ENCODE measurements at places on chromosomes 11 and 22.

DNA sequence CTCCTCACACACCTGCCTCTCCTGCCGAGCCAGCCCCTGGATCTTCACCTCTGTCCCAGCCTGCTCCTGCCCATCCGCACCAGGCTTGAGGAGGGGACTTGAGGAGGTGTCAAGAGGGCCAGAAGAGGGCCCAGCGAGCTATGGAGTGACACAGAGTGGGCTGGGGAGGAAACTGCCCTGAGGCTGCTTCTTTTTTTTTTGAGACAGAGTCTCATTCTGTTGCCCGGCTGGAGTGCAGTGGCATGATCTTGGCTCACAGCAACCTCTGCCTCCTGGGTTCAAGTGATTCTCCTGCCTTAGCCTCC, 21.9 kb upstream of the CDON start:
- no peak for DNase-seq

- no peak for DNase-seq
Observed at GRCh38 chr11:119694334-119694733, 34.7 kb downstream of the NECTIN1 start.

DNA sequence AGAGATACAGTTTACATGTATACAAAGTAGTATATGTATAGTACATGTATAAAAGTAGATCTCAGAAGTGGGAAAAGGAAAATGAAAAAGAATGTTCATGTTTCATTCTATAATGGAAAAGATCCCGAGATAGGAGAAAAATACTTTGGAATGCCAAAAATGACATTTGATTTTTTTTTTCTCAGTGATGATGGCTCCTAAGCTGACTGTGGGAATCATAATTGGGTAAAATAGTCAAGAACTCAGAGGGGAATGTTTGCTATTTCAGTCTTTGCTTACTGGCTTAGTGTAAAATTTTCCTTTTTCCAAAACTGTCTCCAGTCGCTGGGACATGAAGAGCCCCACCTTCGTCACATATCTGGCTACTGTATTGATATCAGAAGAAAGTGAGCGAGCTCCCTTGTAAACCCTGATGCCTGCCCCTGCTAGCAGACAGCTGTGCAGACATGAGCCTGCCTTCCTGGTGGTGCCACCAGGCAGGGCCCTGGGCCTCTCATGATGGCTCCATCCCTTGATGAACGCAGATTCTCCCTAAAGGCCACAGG, 944.6 kb downstream of the NTM start:
- no peak for DNase-seq

DNA sequence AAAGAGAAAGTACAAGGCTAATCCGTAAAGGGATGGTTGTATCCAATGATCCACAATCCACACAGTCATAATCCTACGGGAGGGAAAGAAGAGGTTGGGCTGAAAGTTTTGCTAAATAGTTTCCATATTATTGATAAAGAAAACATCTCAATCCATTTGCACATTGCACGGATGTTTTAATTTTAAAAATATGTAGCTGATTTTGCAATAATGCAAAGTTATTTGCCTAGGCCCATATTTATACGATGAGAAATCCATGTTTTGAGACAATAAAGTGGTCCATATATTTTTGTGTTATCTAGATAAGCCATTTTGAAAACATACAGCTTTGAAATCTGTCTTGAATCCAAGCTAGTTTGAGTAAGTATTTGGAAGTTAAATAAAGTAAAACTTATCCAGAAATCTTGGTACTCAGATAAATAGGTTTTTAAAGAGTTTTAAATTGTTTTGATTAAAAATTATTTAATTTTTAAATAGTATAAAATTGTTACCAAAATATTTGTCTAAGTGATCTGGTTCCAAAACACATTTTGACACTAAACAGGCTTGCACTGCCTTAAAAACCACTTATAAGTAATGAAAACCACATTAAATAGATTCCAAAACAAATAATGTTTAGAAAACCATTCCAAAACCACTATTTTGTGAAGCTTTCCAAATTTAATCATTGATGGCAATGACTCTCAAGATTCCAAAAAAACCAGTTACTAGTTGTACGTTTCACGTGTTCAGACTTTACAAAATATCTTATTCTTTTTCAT, 38.2 kb upstream of the PAMR1 start:
- DNase-seq = no peak

DNA sequence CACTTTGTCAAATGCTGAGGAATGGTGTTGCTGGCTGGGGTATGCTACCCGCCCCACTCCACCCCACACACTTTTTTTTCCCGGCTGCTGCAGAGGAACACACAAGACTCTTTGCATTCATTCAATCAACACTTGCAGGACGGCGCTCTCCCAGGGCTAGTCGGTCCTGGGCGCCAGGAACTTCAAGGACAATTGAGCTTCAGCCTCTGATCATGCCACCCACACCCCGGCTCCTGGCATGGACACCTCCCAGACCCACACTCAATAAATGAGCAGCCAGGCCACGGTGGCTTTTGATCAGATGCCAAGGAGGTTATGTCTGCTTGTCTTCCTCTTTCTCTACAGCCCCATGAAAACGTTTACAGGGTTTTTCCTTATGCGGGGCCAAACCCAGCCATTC, 19.8 kb downstream of the TPST2 start:
- DNase-seq = no peak

- DNase-seq = no peak
Observed at GRCh38 chr11:82462608-82463242, 270.9 kb downstream of the FAM181B start.

DNA sequence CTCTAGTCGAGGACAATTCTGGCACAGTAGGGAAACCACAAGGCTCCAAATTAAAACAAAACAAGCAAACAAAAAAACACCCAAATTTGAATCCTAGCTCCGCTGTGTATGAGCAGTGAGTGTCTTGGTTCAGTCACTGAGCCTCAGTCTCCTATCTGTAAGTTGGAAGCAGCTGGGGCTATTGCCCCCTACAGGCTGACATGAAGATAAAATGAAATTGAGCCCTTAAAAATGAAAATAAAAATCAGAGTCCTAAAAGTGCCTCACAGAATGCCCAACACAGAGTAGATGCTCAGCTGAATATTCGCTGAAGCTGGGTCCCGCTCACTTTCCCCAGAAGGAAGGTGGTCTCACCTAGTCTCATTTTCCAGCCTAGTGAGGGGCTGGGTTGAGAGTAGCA, 65.2 kb downstream of the PDE2A start:
- no peak for DNase-seq

DNA sequence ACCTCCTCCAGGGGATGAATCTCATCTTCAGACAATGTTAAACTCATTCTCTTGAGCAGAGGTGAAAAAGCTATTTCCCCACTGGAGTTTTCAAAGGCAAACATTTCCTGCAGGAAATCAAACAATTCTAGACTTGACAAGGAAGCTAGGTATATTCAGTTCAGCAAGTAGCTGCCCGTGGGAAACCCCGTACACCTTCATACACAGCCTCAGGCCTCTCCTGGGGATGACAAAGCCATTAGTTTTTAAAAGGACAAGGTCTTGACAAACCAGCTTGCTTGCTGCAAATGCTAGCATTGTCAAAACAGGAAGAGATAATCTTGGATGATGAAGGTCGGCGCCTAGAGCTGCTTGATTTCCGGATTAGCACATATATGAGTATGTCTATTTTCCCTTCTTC, 1630.8 kb upstream of the TENM4 start:
- DNase-seq = no peak

- no peak for DNase-seq
Observed at GRCh38 chr11:100978442-100978841, 151.2 kb downstream of the PGR start.
